Activated CD4-positive, alpha-beta T cell treated with anti-CD3 and anti-CD28 coated beads, Interleukin-2, amount 10 ng/mL, durations not matched to agents 24 days and 14 days (primary cell): ENCODE measurements at places on chromosomes 7 and 10.

DNA sequence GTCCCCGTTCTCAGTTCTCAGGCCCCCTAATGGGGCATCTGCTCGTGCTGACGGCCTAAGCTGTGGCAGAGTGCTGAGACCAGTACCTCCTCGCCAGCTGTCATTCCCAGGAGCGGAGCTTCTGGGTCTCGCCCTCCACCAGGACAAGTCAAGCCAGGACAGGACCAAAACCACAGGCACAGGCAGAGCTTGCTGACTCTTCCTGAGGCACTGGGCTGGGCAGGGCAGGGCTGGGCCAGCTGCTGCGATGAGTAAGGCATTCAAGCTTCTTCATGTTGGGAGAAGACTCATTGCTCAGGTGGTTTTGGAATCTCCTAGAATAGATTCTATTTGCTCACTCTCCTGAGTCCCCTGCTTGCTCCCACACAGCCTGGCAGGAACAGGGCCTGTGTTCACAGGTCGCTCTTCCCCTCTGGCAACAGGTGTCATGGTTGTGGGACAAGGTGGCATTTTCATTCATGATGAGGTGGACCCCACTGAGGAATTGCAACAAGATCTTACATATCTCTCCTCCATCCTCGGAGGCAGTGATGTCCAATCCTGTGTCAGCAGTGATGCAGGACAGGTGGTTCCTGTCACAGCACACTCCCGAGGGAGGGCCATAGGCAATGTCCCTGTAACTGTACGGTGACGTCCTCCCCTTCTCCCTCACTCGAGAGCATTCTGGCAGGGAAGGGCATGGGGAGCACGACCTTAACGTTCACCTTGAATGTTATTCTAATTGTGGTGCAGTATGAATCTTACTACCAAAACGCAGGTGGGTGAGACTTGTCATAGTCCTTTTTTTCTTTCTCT lies 17.0 kb upstream of the SH3PXD2A start:
- H3K27me3 ChIP-seq: no peaks in the 10 kb centered on the region
- no peak overlapping the region for H3K4me3 ChIP-seq
- H3K4me1 ChIP-seq: peaks cover 2% of the 10 kb centered on the region
- no peak overlapping the region for H3K27ac ChIP-seq
- peaks cover 2% of the 10 kb centered on the region for H3K36me3 ChIP-seq

GRCh38 chr10:102267748-102268147 lies 22.4 kb downstream of the GBF1 start:
- no peaks in the 10 kb centered on the region for H3K27me3 ChIP-seq
- no peak for DNase-seq
- H3K4me3 ChIP-seq: no peak overlapping the region
- H3K36me3 ChIP-seq: peaks cover 23% of the 10 kb centered on the region
- peak overlapping the region; percentile 88 for H3K27ac ChIP-seq
- peaks cover 30% of the 10 kb centered on the region for H3K4me1 ChIP-seq

DNA sequence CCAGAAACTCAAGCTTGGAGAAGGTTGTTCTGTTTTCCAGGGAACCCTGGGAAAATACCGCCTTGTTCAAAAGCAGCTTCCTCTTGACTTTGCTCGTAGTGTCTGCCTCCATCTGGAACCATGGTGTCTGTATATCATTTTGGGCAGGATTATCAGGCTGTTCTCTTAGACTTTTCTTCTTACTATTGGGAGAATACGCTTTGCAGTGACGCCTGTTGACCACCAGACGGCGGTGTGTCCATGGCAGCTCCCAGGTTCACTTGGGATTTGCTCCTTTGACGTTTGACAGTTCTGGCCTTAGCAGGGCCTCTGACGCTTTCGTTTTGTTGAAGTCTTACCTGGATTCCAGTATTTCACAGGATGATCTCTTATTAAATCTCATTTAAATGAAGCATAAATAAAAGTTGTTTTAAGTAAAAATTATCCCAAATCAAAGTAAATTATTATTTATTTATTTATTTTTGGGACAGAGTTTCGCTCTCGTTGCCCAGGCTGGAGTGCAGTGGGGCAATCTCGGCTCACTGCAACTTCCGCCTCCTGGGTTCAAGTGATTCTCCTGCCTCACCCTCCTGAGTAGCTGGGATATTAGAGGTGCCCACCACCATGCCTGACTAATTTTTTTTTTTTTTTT lies 41.8 kb upstream of the GJD4 start:
- peak; percentile 81 for DNase-seq
- peaks cover 14% of the 10 kb centered on the region for H3K36me3 ChIP-seq
- H3K27ac ChIP-seq: peak overlapping the region; percentile 66
- H3K27me3 ChIP-seq: no peaks in the 10 kb centered on the region

GRCh38 chr10:71378336-71379117 lies 18.2 kb upstream of the CDH23 start:
- peaks cover 4% of the 10 kb centered on the region for H3K4me1 ChIP-seq
- H3K4me3 ChIP-seq: no peak overlapping the region
- H3K36me3 ChIP-seq: no peaks in the 10 kb centered on the region
- peaks cover 2% of the 10 kb centered on the region for H3K27me3 ChIP-seq
